Suppressor macrophage (primary cell): ENCODE measurements at places on chromosomes 7 and 10.

DNA sequence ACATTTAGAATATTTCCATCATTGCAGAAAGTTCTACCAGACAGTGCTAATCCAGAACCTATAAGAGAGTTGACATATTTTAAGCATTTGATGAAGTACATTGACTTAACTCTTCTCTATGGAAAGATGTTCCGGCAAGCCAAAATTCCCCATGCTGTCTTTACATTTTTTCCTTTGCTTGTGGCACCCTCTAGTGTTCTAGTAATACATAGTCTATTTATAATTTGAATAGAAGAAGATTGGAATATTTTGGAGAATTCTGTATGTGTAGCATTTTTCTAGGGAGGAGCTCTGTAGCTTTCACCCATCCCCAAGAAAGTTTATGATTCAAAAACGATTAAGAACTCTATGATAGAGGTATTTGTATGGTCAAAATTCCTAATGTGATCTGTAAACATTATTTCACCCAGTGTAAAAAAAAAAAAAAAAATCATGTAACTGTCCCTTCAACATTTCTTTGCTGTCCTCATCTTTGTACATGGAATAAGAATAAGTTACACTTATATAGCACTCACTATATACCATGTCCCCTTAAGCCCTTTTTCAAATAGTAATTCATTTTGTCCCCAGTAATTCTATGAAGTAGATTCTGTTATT lies 33.2 kb downstream of the NRF1 start:
- peak; percentile 65 for DNase-seq

- DNase-seq: no peak
Observed at GRCh38 chr10:123885406-123886170, 6.0 kb downstream of the CPXM2 start.

GRCh38 chr7:28774261-28774988 lies 183.7 kb downstream of the TRIL start:
- DNase-seq: no peak

DNA sequence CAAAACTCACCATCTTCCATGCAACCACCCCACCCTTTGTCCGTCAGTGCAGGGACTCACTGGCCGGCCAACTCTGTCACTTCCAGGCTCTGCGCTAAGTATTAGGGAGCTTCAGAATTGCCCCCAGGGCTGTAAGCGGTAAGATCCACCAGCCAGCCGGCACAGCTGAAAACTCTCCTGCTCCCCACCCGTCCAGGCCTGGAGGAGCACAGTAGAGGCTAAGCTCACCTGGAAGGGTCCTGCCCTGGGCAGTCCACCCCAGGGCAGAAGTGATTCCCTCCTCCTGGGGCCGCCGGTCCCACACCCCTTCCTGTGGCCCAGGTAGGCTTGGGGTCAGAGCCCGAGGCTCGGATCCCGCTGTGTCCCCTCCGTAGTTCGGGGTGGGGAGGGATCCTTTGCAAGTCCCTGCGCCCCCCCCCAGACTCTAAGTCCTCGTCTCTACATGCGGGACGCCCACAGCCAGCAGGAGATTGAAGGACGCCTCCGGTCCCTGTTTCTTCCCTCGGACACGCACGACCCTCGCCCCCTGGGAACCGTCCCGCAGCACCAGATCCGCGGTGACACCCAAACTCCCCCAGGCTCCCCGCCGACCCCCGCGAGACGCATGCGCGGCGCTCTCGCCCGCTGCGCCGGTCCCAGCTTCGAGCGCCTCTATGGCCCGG lies 138.9 kb downstream of the ARHGAP22 start:
- DNase-seq: no peak
